ENCODE measurements at places on chromosomes 11 and 22.

DNA sequence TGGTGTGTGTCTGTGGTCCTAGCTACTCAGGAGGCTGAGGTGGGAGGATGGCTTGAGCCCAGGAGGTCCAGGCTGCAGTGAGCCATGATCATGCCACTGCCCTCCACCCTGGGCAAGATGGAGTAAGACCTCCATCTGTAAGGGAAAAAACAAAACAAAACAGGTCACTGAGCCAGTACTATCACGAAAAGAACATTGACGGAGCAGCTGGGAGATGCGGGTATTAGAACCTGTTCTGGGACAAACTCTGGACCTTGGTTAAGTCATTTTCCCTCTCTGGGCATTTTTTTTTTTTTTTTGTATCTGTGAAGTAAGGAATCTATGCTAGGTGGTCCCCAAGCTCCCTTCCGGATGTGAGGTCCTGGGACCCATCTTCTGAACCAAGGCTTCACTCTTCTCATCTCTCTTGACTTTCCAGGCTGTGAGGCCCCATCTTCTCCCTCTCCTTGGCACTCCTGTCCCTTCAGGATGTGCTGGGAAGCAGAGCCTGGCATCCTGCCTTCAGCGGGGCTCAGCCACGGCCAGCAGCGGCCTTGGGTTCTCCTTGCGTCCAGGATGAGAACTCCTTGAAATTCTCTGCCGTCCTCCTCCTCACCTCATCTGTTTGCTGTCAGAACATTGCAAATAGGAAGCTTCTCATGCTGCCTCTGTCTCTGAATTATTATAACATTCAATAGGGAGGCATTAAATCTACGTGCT lies 130.8 kb downstream of the GRIK4 start:
- DNase-seq: no peak

GRCh38 chr11:86482692-86483091 lies 108.0 kb downstream of the CCDC81 start:
- DNase-seq: no peak

DNA sequence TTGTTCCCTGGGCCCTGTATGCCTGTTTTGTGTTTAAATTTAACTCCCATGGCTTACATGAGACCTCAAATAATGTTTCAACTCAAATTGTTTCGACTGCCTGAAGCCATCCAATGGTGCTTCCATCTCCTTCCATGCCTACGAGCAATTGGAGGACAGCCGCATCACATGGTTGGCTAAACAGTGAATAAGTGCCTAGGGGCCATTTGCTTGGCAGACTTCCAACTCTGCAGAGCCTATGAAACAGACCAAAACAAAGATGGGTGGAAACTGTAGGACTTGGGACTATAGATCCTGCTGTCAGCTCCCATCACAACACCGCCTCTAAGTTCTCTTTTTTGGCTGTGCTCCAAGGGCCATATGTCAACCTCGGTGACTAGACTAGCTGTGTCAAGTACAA lies 84.1 kb downstream of the PARVA start:
- DNase-seq: no peak

- no peak for DNase-seq
These were observed 470.0 kb downstream of the BUD13 start for GRCh38 chr11:116302756-116303155.

DNA sequence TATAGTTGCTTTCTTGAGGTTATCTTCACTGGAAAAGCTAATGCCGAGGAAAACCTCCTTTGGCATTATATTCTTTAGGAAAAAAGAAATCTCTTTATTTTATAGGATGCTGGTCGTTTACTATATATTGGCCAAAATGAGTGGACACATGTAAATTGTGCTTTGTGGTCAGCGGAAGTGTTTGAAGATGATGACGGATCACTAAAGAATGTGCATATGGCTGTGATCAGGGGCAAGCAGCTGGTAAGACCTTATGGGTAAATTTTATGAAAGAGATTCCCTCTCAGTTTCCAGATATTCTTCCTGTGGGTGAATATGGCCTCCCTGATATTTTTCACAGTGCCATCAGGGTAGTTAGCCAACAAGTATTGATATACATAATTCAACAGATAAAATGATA lies 29.4 kb upstream of the TTC36 start:
- peak; percentile 68 for DNase-seq

DNA sequence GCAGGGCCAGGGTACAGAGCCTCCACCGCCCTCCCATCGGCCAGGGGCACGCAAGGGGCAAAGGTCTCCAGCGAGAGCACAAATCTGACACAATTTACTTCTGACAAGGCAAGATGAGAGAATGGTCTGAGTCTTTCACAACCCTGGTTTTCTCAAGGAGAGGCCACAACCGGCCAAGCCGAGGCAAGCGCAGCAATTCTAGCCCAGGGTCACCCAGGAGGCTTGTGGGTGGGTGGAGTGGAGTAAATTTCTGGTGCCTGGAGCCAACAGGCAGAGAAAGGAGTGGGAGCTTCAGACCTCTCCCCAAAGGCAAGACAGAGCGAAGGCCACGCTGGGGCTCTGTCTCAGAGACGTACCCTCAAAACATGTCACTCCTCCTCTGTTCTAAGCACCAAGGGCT lies 9.3 kb downstream of the LARGE2 start:
- DNase-seq: no peak

DNA sequence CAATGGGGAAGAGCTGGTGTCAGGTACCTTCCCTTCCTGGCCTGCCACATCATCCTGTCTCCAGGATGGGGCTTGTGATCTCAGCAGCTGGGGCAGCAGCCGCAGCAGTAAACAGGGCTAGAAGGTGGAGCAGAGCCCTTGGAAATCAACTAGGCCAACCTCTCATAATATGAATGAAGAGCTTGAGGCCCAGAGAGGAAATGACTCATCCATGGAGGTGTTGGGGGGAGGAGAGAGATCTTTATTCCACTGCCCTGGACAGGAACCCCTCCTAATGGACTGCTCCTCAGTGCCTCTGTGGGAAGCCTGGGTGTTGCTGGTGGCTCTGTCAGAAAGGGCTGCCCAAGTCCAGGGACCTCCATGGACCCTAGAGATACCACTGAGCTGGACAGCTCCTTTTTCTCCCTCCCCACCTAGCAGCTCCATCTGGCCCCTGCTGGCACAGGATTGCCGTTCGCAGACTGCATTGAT lies 111.8 kb downstream of the OSBP2 start:
- peak; percentile 23 for DNase-seq

GRCh38 chr11:12088047-12088481 lies 22.3 kb upstream of the MICAL2 start:
- DNase-seq: no peak

DNA sequence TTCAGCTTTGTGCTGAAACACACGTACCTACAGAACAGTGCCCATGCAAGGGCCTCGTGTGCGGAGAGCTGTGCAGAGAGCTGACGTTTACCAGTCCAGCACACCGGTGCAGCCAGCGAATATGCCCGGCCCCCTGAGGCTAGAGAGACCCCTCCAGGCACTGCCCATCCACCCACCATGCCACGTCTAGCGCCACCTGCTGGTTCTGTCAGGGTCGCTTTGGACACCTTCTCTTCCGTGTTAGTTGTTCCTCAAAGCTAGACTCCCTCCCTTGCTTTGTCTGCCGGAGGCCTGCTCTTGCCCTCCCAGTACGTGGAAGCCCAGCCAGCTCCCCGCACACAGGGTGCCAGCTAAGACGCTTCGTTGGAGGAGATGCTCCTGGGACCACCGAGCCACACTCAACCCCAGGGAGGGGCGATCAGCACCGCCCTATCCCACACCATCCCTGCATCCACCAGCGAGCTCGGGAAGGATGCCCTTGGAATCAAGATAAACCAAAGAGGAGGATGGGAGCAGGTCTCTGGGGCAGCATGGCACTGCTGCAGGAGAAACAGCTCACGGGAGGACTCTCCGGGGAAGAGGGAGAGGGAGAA lies 43.4 kb downstream of the CPT1A start:
- no peak for DNase-seq

- no peak for DNase-seq
These were observed 2.3 kb downstream of the ADORA2A start for GRCh38 chr22:24429411-24430365.

- no peak for DNase-seq
These were observed at the start of gene CALCA for GRCh38 chr11:14971865-14972580. Gene CALCA (minus strand): TSS chr11:14972351. CDS start chr11:14971192, 1,159 bp downstream.

GRCh38 chr11:68761801-68762200 lies 10.5 kb upstream of the TESMIN start:
- DNase-seq: no peak

DNA sequence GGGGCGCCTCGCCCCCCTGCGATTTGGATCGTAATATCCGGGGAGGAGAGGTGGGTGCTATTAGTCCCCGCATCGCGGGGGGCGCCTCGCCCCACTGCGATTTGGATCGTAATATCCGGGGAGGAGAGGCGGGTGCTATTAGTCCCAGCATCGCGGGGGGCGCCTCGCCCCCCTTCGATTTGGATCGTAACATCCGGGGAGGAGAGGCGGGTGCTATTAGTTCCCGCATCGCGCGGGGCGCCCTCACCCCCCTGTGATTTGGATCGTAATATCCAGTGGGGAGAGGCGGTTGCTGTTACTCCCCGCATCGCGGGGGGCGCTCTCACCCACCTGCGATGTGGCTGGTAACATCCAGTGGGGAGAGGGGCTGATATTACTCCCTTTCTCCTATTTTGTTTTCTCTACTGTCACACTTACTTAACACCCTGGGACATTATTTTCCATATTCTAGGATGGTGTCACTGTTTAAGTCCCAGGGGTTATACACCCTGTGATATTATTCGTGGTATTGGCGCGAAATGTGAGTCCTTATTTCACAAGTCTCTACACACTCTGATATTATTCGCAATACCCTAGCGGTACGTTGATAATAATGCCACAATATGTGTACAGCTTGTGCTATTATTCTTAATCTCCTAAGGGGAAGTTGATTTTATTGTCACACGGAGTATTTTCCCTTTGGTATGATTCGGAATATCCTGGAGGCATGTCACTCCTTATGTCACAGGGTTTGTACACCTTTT lies 57.8 kb upstream of the ALDH3B2 start:
- no peak for DNase-seq

DNA sequence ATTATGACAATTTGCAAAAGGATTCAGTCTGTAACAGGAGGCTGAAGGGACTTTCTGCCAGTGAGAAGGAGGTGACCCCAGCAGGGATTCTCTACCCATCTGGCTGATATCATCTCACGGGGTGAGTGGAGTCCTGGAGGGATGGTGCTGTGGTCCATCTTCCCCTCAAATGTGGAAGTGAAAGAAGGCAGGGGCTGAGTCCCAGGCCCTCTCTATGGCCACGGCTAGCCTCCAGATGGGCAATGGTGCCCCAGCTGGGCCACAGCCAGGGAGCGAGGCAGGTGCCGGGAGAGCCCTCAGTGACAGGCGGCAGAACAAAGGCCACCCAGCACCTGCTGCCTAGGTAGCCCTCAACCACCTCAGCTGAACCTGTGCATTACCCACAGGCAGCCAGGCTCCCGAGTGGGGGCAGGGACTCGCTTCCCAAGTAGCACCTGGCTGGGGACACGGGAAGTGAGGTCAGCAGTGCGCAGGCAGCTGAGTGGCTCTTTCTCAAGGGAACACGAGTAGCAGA lies 6.7 kb downstream of the NECTIN1 start:
- no peak for DNase-seq

- DNase-seq: no peak
These were observed 2.8 kb upstream of the NARS2 start for GRCh38 chr11:78577495-78577894.

GRCh38 chr11:111936040-111936540 lies 1.1 kb upstream of the DIXDC1 start:
- no peak for DNase-seq

DNA sequence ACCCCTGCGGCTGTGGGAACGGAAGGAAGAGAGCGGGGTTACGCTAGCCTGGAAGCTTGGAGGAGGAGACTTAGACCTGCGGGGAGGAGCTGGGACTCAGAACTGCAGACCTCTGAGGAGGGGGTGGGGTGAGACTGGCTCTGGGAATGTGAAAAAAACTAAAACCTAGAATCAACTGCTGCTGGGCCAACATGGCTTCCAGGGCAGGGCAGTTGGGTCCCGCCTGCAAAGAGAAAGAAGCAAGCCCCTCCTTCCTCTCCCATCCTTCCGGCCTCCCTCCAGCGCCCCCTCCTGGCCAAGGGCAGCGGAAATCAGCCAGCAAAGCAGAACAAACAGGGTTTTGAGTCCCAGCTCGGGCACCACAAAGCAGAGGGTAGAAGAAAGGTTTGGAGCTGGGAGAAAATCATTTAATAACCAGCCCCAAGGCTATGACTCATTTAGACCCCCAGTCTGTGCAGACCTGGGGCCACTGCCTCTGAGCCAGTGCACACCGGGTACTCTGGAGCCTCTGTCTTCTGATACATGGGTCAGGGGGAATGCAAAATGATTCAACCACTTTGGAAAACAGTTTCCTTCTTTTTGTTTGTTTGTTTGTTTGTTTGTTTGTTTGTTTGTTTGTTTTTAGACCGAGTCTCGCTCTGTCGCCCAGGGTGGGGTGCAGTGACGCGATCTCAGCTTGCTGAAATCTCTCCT lies 7.3 kb upstream of the NCF4 start:
- peak; percentile 3 for DNase-seq

DNA sequence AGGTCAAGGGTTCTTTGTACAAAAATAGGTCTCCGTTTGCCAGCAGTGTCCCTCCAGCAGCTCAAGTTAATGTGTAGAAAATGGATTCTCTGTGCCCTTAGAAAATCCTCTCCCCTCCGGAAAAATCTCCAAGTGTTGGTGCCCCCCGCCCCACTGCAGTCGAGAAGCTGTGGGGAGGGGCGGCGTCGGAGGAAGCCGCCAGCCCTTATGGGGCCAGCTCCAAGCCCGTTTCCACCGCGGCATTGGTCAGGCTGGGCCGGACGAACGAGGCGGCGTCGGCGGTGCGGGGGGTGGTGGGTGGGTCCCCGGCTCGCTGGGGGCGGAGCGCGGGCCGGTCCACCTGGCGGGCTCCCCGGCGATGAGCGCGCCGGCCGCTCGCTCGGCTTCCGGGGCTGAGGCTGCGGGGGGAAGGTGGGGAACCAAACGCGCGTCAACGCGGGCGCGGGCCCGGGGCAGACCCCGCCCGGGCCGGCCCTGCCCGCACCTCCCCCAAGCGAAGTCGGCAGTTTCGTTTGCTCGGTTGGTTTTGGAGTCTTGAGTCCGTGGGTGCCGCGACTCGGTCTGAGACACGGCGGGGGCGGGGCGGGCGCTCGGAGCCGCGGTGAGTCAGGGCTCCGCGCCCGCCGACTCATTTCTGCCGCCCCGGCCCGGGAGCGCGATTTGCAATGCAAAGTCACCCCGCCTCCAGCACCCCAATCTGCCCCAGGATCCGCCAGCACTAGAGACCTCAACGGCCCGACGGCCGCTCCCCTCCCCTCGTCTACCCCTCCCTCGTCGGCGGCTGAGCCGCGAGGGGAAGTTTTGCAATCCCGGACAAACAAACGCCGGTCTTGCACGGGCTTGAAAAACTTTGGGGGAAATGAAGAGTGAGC lies 1.4 kb downstream of the ASCL2 start:
- no peak for DNase-seq

DNA sequence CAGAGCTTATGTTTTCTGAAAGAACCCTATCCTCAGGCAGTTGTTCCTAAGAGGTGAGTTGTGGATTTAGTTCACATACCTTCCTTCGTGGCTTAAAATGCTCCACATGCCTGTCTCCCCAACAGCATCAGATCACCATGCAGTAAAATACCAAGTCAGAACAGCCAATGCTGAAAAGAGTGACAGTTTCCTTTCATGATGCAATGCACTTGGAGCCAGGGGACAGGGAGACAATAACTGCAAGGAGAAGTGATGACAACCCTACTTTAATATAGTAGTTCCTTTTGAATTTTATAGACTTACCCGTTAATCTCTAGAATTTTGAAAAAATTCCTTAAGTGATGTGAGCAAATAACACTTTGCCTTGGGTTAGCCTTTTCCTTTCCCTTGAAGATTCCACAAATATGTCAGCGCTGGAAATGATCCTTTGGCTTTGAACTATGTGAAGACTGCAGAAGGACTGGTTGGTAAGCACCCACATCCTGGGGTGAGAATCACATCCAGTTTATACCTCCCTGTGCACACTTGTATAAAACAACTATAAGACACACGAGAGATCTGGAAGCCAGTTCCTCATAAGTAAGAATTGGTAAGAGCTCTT lies 71.2 kb downstream of the PIWIL4 start:
- DNase-seq: no peak
